ENCODE measurements at places on chromosomes 16 and 17.

DNA sequence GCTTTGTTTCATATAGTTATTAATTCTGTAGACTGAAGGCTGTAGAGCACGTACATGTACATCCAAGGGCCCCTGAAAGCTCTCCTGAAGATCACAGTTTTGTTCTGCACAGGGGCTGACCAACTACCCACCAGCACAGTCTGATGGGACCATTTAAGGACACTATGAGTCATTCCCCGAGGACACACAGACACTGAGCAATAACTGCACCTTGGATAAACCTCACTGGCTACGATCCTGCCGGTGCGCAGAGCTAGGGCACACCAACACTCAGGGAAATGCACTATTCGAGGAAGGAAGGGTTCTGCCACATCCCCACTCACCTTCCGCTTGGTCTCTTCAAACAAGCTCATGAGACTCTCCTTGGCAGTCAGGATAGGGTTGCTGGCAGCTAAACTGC lies 20.3 kb downstream of the SMG6 start:
- DNase-seq: no peak

GRCh38 chr16:56630134-56630533 lies 2.3 kb upstream of the MT1M start:
- no peak for DNase-seq

DNA sequence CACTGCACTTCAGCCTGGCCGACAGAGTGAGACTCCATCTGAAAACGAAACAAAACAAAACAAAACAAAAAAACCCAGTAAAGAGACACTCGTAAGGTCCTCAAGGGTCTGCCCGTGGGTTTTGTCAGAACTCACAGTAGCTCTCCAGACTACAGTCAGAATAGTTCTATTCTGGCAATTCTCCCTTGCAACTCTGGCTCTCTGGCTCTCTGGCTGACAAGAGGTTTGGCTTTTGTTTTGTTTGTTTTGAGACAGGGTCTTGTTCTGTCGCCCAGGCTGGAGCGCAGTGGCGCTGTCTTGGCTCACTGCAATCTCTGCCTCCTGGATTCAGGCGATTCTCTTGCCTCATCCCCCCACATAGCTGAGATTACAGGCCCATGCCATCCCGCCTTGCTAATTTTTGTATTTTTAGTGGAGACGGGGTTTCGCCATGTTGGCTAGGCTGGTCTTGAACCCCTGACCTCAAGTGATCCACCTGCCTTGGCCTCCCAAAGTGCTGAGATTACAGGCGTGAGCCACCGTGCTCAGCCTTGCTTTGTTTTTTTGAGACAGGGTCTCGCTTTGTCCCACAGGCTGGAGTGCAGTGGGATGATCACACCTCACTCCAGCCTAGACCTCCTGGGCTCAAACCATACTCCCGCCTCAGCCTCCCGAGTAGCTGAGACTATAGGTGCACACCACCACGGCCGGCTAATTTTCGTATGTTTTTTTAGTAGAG lies 20.5 kb upstream of the CHP2 start:
- DNase-seq: no peak

DNA sequence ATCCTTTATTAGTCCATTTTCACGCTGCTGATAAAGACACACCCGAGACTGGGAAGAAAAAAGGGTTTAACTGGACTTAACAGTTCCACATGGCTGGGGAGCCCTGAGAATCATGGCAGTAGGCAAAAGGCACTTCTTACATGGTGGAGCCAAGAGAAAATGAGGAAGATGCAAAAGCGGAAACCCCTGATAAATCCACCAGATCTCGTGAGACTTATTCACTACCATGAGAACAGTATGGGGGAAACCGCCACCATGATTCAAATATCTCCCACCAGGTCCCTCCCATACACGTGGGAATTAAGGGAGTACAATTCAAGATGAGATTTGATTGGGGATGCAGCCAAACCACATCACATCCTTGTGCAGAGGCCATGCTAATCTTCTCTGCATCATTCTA lies 35.0 kb upstream of the BCAR1 start:
- no peak for DNase-seq

DNA sequence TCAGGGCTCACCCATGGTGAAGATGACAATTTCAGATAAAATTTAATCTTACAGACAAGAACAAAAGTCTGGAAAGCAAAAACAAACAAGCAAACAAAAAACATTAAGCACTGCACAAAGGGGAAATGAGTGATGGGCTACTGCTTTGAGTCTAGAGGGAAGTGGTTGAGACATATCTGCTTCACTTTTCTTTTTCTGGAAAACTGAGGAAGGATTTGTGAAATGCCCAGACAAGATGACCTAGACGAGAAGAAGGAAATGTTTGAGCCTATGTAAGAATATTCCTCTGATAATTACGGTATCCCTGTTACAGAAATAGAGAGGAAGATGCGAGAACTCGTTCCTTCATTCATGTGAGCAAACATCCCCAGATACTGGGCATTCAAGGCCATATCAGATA lies 11.5 kb upstream of the HYDIN start:
- no peak for DNase-seq

DNA sequence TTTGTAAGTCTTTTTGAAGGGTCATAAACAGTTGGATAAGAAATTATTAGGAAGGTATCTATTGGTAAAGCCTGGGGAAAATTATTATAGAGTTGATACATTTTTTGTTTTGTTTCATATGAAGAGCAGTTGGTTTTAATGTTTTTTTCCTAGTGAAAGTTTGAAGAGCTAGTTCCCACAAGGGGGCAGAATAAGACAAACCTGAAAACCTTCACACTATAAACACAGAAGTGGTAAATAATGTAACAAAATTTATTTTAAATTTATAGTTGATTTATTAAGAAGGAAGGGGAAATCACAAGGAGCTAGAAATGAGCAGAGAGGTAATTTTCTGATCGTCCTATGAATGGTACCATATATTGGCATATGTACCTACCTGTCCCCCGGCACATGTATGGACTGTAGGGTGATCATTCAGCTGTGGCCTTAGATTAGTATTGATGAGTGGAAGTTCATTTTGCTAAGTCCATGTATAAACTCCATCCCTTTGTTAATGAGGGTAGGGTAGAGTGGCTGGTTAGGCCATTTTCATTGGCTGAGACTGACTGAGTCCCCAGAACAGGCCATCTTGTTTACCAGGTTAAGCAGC lies 116.3 kb downstream of the TANC2 start:
- DNase-seq: no peak

- no peak for DNase-seq
Measured at GRCh38 chr16:30656974-30657865, 1.0 kb upstream of the FBRS start.

GRCh38 chr17:70716551-70716950 lies 547.2 kb downstream of the KCNJ2 start:
- DNase-seq: no peak

GRCh38 chr16:11049396-11050059 lies 105.2 kb downstream of the CLEC16A start:
- no peak for DNase-seq

DNA sequence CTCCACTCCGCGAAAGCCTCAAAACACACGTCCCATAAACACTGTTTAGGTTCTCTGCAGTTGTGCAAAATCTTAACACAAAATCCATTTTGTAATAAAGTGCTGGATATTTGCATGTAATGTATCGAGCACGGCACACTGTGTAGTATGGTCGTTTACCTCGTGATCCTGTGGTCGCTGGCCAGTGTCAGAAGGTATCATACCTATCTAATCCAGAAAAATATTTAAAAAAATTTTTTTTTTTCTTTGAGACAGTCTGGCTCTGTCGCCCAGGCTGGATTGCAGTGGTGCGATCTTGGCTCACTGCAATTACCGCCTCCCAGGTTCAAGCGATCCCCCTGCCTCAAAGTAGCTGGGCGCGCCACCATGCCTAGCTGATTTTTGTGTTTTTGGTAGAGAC lies 996 bp downstream of the RPL38 start:
- no peak for DNase-seq

DNA sequence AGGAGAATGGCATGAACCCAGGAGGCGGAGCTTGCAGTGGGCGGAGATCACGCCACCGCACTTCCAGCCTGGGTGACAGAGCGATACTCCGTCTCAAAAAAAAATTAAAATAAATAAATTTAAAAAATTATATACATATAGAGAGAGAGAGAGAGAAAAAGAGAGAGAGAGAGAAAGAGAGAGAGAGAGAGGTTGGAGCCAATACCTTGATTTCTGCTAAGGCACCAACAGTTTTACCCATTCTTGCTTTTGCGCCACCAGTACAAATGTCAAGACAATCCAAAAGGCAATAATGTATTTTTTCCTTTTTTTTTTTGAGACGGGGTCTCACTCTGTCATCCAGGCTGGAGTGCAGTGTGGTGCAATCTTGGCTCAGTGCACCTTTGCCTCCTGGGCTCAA lies 17.2 kb downstream of the BRIP1 start:
- no peak for DNase-seq

DNA sequence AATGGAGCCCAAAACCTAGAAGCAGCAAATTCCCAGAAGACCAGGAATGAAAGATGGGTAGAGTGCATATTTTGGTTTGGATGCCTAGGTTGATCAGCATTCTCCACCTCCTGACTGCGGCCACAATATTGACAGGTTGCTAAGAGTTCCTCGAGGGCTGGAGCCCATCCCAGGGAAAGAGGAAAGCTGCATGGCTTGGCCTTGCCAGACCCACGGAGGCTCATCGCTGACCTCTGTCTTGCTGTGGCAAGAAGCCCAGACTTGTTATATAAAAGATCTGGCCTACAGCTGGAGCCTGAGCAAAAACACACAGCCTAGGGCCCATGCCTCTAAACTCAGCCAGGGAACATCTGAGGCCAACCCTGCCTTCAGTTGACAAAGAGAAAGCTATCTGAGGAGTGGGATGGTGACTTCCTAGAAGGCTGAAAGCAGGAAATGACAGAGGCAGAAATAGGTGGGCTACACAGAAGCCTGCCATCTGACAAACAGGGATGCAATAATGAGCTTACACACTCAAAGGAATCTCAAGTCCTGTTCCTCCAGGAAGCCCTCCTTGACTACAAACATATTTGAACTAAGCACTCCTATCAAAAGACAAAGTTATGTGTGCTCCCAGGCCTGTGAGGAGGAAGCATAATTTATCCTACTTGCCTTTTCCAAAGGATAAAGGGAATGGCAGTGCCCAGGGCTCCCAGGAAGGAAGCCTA lies 22.5 kb upstream of the SLC35B1 start:
- DNase-seq: no peak

- no peak for DNase-seq
Measured at GRCh38 chr16:69863401-69864281, 87.5 kb upstream of the CLEC18A start.

DNA sequence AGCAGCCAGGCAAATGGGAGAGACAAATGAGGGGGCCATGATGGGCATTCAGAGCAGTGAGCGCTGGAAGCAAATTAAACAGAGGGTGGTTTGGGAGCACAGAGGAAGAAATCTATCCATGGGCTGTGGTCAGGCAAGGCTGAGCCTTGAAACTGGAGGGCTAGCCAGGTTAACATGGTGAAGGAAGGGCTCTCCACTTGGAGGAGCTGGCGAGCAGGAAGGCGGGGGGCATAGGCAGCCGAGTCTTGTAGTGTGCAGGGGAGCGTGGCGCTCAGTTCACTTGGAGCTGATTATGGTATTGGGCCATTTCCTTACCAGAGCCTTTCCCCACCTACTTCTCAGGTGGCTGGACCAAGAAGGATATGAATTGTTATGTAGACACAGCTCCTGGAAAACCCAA lies 189.7 kb downstream of the SNX29 start:
- no peak for DNase-seq

GRCh38 chr16:57870753-57871454 lies 68.6 kb upstream of the KIFC3 start:
- no peak for DNase-seq

All from activated effector memory CD4-positive, alpha-beta T cell treated with Interleukin-2 at 50 U/mL for 16 hours (primary cell).